Stimulated activated CD4-positive, alpha-beta T cell treated with anti-CD3 and anti-CD28 coated beads, Interleukin-1b, Interleukin-23, amount 100 ng/mL, for 1 hour (primary cell): ENCODE measurements at places on chromosomes 6 and 20.

GRCh38 chr6:36506611-36507010 lies 40.7 kb downstream of the STK38 start:
- DNase-seq, result no peak

DNA sequence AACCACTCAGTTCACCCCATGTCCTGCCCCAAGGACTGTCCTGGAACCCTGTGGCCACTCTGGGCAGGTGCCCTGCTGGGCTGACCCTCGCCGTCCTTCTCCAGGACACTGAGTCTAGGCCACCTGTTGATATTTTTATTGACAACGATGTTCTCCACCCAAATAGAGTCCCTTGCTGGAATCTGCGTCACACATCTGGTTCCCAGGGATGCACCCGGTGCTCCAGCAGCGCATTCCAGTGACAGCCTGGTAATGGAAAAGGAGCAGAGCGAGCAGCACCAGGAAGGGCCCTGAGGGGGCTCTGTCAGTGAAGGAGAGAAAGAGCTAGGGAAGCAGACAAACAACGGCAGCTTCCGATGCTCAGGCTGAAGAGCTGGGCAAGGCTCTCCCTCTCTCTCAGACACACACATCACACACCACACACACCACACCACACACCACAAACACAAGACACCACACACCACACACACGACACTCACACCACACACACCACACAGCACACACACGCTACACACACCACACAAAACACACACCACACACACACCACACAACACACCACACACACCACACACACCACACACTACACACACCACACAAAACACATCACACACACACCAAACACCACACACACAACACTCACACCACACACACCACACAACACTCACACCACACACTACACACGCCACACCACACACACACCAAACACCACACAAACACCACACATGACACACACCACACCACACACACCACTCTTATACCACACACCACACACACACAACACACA lies 117.9 kb upstream of the THBS2 start:
- no peak for DNase-seq

DNA sequence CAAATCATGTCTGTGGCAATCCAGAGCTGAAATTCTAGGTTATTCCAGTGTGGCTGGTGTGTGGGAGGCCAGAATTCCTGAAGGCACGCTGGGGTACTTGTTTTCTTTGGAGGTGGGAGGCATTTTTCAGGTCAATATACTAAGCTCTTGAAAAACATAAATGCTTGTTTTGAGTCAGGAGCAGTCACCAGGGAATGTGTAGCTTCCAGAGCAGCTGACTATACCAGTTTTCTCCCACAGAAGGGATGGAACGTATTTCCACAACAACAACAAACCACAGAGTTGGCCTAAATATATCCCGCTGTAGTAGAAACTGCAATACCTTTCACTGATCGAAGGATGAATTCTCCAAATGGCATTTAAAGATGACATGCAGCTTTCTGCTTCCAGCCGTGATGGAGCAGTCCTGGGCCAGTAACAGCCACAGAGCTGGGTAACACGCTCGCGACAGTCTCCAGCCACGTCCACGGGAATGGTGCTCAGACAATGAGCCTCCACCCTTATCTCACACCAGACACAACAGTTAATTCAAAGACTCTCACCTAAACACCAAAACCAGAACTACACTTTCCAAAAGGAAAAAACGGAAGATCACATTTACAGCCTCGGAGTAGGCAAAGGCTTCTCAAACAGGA lies 23.2 kb downstream of the CHRNA4 start:
- DNase-seq, result no peak

DNA sequence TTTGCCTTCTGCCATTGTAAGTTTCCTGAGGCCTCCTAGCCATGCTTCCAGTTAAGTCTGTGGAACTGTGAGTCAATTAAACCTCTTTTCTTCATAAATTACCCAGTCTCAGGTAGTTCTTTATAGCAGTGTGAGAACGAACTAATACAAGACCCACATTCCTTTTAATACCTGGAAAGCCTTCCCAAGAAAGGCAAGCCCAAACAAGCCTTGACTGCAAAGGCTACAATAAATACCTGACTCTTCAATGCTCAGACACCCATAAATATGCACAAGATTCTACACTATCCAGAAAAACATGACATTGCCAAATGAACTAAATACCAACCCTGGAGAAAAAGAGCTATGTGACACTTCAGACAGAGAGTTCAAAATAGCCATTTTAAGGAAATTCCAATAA lies 338.8 kb downstream of the HAO1 start:
- no peak for DNase-seq

DNA sequence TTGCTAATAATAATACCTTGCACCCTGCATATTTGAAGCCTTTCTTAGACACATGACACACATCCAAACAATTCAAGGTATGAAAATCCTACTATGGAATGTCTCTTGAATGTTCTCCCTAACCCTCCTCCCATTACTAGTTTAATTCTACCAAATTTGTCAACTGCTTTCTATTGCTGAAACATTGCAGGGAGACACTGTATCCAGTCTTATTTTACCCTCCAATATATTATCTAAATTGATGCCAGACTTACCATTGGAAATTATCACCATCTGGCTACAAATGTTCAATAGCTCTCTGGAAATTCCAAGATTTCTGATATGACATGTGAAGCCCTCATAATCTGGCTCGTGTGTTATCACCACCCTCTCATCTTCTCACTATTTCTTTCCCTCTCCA lies 1027.3 kb upstream of the CITED2 start:
- no peak for DNase-seq

DNA sequence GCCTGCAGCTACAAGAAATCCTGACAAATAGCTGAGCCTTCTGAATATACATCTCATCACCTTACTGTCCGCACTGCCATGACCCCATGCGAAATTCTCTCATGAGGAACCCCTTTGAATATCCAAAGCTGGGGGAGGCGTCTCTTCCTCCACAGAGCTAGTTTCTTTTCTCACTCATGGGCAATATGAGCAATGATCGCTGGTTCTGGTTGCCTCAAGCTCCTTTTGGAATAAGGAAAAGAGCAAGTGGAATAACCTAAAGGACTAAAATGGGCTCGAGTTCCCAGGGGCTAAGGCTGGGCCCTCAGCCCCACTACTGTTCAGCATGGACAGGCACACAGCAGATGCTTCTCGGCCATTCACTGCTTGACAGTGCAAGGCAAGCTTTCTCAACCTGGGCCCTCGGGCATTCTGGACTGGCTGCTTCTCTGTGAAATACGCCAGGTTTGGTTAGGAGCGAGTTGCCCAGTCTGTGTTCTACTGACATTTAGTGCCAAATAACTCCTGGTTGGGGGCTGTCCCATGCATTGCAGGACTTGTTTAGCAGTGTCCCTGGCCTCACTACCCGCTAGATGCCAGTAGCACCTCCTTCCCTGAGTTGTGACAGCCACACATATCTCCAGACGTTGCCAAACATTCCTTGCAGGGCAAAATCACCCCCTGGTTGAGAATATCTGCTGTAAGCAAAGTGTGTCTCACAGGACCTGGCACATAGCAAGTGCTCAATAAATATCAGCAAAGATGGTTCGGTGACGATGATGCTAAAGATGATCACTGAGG lies 156.8 kb downstream of the CEBPB start:
- no peak for DNase-seq

DNA sequence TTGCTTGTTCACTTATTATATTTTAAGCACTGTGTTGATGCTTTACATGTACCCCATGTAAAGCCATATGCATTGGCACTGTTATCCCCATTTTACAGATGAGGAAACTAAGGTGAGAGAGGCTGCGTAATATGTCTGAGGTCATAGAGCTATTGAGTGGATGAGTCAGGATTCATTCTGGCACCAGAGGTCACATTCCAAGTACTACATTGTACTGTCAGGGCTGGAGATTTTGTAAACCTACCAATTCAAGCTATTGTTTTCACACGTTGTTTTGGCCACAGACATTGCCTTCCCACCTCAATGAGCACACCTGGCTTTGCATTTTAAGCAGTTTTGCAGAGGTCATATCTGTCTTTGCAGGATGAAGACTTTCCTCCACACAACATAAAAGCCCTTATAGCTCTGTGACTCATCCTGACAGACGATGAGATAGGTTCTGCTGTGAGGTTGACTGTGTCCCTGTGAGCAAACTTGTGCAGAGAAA lies 33.2 kb downstream of the ANKS1A start:
- DNase-seq, result no peak

GRCh38 chr6:43963203-43963602 lies 164.0 kb downstream of the MRPL14 start:
- no peak for DNase-seq

GRCh38 chr6:19356692-19357091 lies 480.5 kb upstream of the ID4 start:
- no peak for DNase-seq

GRCh38 chr20:58213121-58213520 lies 15.3 kb downstream of the ANKRD60 start:
- no peak for DNase-seq

DNA sequence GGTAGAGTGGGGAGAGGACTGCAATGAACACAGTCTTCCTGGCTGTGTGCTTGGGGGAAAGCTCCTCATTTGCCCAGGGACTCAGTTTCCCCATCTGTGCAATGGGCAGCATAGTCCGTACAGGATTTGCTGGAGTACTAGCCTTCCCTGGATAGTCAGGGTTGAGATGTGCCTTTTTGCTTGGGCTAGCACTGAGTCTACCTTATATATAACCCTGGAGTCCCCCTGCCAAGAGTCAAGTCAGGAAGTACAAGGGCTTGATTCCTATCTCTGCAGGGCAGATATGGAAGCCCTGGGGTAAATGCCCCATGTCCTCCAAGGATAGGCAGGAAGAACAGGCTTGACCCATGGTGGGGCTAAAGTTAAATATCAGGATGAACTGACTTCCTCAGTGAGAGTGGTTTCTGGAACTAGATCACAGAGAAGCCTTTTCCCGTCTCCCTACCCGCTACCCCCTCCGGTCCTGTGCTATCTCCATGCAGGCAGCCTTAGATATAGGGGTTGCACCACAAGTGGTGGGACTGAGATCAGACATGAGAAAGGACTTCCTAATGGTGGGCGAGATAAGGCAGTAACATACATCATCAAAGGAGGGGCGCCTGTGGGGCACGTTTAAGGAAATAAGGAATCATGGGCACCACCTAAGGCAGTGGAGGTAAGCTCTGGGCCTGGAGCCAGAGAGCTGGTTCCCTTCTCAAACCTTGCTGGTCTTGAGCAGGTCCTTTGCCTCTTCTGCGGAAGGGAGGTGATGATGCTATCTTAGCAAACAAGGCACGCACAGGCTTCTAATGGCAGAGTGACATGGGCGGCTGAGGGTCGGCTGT lies 157.9 kb downstream of the MRPL14 start:
- DNase-seq, result no peak
